Gastrocnemius medialis (tissue), 4 donors: ENCODE measurements at places on chromosomes 5 and 9. TPM values are rescaled to one million over a fixed set of nuclear protein-coding genes. Genes with fewer than 3 reads are reported as not detected.

SLC6A19 gene
- total RNA-seq: not detected

MAMDC2 gene
- total RNA-seq: 9.9 TPM

PCDHGB4 gene
- 1.4 TPM for total RNA-seq

SLC4A9 gene
- not detected for total RNA-seq

PRDM9 gene
- not detected for total RNA-seq

LCN6 gene
- 4.6 TPM for total RNA-seq

AFAP1L1 gene
- 39.9 TPM for total RNA-seq

IFNA8 gene
- total RNA-seq: not detected

AMBP gene
- total RNA-seq: not detected

SLC44A1 gene
- 15.9 TPM for total RNA-seq

SLC36A2 gene
- total RNA-seq: 8.8 TPM

MBLAC2 gene
- total RNA-seq: 1.5 TPM

CCL27 gene
- not detected for total RNA-seq

CDH10 gene
- not detected for total RNA-seq

SPATA31C1 gene
- total RNA-seq: not detected

BASP1 gene
- 4.0 TPM for total RNA-seq

PAPPA gene
- 2.1 TPM for total RNA-seq

PCDHGA7 gene
- 1.3 TPM for total RNA-seq

SAP30L gene
- 26.9 TPM for total RNA-seq

ISL1 gene
- total RNA-seq: not detected

PCDHAC1 gene
- not detected for total RNA-seq

DOK3 gene
- total RNA-seq: 2.9 TPM

GARIN3 gene
- total RNA-seq: not detected

C1QTNF3 gene
- total RNA-seq: 0.33 TPM

STOM gene
- 89.5 TPM for total RNA-seq

ERCC8 gene
- 5.0 TPM for total RNA-seq

SNCB gene
- total RNA-seq: not detected

ITK gene
- 0.12 TPM for total RNA-seq

PCDHB13 gene
- 2.1 TPM for total RNA-seq

MARCOL gene
- not detected for total RNA-seq

PTGES2 gene
- 266 TPM for total RNA-seq
